CD14-positive monocyte (primary cell): ENCODE measurements at places on chromosomes 4 and X.

- no peak for DNase-seq
Measured at GRCh38 chr4:6452116-6452896, 20.1 kb downstream of the PPP2R2C start.

DNA sequence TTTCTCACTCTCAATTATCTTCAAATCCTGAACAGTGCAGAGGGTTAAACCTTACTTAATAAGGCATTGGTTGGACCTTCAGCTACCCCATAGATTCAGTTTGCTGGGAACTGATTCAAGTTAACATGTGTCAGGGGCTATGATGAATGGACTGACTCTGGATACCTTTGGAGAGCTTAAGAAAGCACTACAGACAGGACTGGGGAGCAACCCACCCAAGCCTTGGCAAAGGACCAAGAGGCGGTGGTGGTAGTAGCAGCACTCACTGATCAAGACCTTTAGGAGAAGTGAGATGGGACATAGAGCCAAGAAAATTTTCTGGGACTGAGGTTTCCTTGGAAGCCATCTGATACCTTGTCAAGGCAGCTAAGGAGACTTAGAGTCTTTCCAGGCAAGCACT, 43.0 kb upstream of the TAPT1 start:
- no peak for DNase-seq

- DNase-seq = peak; percentile 73
Measured at GRCh38 chr4:107719207-107719921, 670 bp downstream of the PAPSS1 start.

DNA sequence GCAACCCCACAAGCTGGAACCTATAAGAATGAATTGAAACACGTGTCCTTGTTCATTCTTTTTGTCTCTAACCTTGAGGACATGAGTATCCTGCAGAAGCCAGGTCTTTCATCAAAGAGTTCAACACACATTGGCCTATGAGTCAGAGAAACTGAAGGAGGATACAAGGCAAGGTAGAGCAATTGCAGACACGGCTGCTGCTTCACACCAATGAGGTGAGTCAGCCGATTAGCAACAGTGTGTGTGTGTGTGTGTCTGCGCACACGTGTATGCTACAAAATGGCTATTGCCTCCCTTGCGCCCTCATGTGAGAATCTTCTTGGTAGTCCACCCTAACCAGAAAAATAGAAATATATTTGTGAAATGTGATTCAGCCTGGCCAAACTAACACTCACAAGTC, 1477.7 kb upstream of the IGFBP7 start:
- DNase-seq = no peak

DNA sequence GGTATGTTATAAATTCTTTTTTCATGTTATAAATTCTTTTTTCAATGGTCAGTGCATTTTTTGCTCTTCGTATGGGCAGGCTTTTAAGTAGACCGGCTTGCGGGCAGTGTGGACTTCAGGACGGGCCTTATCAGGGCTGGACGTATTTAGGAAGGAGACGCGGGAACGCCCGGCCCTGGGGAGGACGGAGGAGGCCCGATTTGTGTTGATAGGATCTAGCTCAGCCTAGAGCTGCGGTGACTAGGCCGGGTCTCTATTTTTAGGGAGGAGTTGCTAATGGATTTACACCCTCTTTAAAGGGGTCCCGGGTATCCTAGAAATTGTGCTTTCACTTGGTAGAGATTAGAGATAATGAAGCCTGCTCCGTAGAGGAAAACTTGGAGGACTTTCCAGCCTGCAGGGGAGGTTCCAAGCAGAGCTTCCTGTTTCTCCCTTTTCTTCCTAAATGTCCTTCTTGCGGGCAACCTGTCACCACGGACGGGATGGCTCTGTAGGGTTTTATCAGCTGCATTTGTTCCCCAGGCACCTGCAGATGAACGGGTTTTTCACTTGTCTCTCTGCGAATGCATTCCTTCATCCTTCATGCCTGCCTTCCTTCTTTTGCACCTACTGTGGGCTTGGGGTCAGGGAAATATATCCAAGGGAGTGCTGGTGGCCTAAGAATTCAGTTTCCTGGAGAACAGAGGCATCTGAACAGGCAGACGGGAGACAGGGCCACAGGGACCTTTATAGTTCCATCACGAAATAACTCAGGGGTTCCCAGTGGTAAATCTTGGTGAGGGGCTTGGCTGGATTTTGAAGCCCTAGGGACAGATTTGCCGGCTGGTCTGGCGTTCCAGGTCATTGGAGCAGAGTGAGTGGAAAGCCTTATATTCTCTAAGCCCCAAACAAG, 1.4 kb downstream of the CD99 start:
- no peak for DNase-seq
